ENCODE measurements at places on chromosomes 12 and 14.

DNA sequence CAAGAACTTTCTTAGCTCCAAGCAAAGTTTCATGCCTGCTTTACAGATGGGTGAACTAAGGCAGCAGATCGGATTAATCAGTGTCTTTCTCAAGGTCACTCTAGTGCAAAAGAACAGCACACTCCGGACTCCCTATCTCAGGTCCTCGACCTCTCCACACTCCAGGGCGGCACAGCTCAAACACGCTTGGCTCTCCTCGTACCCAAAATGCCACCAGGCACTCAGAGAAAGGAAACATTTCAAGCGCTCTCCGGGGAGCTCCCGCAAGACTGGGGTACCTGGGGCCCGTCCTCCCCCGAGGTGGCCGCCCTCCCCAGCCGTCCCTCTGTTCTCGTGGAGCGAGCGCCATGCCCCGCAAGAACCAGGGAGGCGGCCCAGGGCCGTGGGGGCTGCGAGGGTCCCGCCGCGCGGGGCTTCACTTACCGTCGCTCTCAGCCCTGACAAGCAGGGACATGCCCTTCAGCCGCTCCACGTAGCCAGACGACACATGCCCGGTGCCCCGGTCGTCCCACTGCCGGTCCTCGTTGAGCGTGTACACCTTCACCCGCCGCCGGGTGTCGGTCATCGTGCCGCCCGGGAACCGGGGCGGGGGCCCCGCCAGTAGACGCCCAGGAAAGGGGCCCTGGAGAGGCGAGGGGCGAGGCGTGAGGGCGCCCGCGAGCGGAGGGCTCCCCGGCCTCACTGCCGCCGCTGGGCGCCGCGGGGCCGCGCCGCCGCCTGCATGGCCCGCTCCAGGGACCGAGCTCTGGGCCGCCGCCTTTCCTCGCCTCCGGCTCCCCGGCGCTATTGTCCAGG lies 830 bp downstream of the PPP4R3A start:
- peak; percentile 66 for DNase-seq

GRCh38 chr12:109757671-109758265 lies 44.1 kb downstream of the FAM222A start:
- DNase-seq = no peak

DNA sequence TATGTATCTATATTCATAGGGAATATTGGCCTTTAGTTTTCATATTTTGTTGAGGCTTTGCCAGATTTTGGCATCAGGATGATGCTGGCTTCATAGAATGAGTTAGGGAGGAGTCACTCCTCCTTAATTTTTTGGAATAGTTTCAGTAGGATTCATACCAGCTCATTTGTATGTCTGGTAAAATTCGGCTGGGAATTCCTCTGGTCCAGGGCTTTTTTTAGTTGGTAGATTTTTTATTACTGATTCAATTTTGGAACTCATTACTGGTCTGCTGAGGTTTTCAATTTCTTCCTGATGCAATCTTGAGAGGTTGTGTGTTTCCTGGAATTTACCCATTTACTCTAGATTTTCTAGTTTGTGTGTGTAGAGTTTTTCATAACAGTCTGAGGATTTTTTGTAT lies 175.2 kb downstream of the EPS8 start:
- DNase-seq = no peak

GRCh38 chr14:89811954-89812575 lies 142.5 kb downstream of the EFCAB11 start:
- no peak for DNase-seq

GRCh38 chr12:33052141-33053051 lies 155.8 kb upstream of the PKP2 start:
- no peak for DNase-seq

DNA sequence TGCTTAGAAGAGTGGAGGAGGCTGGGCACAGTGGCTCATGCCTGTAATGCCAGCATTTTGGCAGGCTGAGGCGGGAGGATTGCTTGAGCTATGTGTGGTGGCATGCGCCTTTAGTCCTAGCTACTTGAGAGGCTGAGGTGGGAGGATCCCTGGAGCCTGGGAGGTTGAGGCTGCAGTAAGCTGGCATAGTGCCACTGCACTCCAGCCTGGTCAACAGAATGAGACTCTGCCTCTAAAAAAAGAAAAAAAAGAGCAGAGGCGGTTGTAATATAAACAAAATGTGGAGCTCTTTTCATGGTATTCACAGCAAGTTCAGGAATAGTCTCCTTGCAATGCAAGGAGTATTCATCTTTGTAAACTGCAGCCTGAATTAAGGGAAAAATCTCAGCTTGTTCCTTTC lies 27.2 kb downstream of the ARID2 start:
- no peak for DNase-seq

DNA sequence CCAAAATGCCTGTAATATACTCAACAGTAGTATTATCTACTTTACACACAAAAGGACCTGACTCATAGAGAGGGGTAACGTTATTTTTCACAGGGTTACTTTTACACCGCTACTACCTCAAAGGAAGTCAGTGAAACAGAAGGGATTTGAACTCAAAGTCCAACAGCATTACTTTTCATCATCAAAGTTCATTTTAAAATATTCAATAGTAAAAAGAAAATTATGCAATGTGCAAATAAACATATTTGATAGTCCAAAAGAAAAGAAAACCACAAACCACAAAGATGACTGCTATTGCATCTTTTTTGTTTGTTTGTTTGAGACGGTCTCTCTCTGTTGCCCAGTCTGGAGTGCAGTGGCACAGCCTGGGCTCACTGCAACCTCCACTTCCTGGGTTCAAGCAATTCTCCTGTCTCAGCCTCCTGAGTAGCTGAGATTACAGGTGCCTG lies 15.5 kb downstream of the KIF21A start:
- no peak for DNase-seq

GRCh38 chr12:131018808-131019397 lies 65.2 kb downstream of the ADGRD1 start:
- DNase-seq = no peak

DNA sequence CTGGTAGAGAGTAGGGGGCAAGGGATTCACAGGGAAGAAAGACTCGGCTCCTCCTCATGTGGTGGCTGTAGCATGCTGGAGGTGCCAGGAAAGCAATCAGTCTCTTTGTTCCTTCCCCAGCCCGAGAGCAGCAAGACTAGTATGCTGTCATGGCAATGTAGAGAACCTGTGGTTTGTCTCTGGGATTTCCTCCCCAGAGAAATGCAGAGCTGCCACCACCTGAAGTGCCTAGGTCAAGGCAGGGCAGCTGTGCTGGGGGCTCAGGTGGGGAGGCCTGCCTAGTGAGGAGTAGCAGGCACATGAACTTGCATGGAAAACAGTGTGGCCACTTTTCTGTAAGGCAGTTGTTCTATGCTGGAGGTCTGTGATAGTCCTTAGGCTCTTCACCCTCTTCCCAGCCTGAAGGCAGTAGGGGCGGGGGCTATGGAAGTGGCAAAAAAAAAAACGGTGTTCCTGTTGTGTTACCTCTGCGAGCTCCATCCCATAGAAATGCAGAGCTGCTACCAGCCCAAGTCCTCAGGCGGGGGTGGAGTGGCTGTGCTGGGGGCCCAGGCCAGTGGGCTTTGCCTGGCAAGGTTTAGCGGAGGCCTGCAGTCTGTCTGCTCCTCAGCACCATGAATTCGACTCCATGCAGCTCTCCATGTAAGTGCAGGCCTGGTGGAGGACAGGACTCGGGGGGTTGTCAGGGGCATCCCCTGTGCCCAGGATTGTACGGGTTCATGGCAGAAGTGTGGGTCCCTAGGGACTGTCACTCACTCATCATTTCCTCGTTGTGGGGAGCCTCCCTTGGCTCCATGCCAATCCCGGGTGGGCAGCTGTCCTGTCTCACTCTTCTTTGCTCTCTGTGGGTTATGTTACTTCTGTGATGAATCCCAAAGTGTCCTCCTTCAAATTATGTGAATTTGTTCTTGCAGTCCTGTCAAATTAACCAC lies 4.1 kb upstream of the CLEC4D start:
- DNase-seq = no peak

DNA sequence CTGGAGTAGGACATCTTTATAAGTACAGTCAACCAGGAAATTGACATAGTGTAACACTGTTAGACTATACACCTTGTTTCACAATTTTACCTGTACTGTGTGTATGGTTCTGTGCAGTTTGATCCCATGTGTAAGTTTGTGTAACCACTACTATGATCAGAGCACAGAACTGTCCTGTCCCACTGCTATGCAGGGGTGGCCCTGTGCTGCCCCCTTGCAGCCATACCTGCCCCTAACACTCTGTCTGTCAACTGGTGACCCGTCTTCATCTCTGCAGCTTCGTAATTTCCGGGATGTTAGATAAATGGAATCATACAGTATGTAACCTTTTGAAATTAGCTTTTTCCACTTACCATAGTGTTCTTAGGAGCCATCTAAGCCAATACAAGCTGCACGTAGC lies 58.7 kb upstream of the RD3L start:
- DNase-seq = no peak

DNA sequence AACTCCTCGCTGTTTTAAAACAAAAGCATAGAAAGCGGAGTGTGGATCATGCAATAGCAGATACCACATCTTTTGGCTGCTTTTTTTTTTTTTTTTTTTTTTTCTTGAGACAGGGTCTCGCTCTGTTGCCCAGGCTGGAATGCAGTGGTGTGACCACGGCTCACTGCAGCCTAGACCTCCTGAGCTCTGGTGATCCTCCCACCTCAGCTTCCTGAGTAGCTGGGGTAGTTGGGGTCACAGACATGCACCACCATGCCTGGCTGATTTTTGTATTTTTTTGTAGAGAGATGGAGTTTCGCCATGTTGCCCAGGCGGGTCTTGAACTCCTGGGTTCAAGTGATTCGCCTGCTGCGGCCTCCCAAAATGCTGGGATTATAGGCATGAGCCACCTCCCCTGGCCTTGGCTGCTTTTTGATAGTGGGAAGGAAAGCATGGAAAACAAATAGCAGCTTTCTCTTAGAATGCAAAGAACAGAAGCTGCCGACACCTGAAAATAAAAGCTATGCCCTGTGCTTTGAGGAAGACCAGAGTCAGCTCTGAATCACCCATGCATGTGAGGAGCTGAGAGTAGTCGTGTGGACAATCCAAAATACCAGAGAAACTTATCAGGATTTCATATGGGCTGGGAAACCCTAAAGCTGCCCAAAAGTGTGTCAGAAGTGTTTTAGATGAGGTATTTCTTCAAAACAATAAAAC lies 3.6 kb upstream of the ELK3 start:
- DNase-seq = no peak

- no peak for DNase-seq
Measured at GRCh38 chr12:25155022-25155576, 39.9 kb downstream of the DNAI7 start.

DNA sequence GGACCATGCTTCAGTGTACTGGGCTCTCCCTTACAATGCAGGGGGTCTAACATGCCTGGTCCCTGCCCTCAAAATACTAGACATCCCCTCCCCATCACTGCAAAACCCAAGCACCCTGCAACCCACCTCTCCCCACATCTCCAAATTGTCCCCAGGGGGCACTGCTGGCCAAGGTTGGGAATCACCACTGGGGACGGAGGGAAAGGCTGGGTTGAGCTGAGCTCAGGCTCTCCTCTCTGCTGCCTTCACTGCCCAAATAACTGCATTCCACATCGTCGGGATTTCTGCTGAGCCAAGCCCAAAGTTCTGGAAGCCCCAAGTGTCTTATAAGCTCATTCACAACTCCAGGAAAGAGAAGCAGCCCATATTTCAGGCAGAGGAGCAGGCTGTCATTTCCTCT lies 69.6 kb downstream of the NT5DC3 start:
- no peak for DNase-seq

DNA sequence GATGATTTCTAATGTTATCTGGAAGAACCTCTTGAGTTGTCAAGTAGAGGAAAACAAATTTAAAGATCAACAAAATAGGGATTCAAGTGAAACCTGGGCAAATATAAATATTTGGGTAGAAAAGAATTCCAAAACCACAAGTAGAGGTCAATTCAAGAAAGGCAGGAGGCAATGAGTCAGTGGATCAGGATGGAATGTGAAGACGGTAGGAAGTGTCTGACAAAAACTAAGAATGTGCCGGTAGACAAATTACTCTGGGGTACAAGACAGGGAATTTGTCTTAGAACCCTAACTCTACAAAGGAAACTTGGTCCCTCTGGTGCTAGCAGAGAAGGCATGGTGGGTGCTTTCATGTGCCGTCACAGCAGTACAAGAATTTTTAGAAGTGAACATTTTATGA lies 13.6 kb downstream of the ABCD2 start:
- DNase-seq = no peak

DNA sequence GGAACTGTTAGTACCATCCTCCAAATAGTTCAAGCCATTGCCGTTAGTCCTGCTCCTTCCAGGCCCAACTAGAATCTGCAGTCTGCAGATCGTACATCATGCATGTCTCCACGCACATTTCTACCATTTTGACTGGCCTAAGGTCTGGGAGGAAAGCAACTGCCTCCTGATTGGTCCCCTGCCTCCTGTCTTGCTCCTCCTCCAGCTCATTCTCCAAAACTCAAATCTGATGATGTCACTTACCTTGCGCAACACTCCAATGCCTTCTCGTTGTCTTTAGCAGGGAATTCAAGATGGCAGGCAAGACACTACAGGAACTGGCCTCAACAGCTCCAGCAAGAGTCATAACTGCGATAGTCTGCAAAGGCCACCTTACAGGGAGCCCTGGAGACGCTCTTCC lies 9.7 kb upstream of the HCAR1 start:
- DNase-seq = no peak

DNA sequence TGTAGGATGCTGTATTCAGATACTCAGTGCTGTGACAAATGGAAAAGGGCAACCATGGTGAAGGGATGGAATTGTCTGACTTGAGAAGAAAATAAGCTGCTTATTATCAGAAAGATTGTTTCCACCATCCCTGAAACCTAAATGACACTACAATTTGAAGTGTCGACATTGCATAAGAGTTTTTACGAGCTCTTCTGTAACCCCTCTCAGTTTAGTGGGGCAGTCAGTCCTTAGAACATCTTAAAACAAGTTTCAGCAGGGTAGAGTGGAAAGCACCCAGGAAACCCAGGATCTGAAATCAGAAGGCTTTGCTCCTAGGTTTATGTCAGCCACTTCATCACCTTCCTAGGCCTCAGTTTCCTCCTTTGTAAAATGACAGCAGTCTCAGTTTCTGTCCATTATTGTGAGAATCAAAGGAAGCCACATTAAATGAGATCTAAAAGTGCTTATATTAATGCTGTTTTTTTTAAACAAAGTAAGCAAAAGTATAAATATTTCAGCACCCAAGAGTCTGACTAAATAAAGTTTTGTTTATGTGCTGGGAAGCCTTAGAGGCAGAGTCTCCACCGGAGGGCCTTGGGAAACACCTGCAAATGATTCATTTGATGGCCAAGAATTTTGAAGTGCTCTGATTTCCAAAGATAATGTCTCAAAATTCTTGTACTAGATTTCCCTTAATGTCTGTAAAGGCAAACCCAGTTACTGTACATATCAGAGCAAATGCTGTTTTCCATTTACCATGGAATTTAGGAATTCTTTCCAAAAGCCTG lies 1.8 kb downstream of the IFT43 start:
- no peak for DNase-seq

- DNase-seq = no peak
Measured at GRCh38 chr14:63986789-63987533, 134.2 kb downstream of the SYNE2 start.

Data from activated CD8-positive, alpha-beta memory T cell treated with anti-CD3 and anti-CD28 coated beads, Interleukin-2, amount 10 ng/mL, durations not matched to agents 7 days and 5 days (primary cell).